ENCODE measurements at places on chromosomes 12 and 14. TPM values are rescaled to one million over a fixed set of nuclear protein-coding genes. Genes with fewer than 3 reads are reported as not detected.

LRRC10 gene
- total RNA-seq, result not detected

- no peak for DNase-seq
Measured at GRCh38 chr12:102043928-102044327, 17.9 kb downstream of the WASHC3 start.

SOX5 gene
- total RNA-seq, result 2.1 TPM

LTB4R gene
- total RNA-seq, result 7.9 TPM

OTUB2 gene
- 4.1 TPM for total RNA-seq

All from GM23338 (cell line).